Stimulated activated CD8-positive, alpha-beta memory T cell treated with anti-CD3 and anti-CD28 coated beads, Interleukin-4, amount 100 ng/mL, for 24 hours (primary cell): ENCODE measurements at places on chromosomes 7 and 10.

DNA sequence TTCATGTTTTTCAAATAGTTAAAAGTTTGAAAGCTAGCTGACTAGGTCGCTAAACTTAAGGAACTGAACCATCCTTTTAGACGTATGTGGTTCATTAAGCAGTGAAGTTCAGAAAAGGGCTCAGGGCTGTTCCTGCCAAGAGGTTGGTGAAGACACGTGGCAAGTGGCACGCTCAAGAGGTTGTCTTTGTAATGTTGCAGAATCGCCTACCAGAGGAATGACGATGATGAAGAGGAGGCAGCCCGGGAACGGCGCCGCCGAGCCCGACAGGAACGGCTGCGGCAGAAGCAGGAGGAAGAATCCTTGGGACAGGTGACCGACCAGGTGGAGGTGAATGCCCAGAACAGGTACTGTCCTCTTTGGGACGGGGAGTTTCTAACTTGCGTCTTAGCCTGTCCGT is 57.8 kb upstream of the AGBL3 start:
- no peak for DNase-seq

DNA sequence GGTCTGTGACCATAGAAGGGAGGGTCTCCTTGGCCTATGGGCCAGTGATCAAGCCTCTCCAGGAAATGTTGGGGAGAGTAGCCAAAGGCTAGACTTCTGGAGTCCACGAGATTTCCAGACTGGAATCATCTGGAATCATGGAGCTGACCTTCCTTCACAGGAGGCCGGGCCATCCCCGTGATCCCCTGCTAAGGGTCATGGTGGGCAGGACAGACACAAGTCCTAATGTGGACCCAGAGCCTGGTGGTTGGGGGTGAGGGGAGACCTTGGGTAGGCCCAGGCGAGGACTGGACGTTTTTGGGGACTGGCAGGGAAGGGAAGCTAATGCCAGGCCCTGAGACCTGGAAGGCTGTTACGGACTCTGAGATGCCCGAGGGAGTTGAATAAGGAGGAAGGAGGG is 9.8 kb upstream of the GRID1 start:
- no peak for DNase-seq

DNA sequence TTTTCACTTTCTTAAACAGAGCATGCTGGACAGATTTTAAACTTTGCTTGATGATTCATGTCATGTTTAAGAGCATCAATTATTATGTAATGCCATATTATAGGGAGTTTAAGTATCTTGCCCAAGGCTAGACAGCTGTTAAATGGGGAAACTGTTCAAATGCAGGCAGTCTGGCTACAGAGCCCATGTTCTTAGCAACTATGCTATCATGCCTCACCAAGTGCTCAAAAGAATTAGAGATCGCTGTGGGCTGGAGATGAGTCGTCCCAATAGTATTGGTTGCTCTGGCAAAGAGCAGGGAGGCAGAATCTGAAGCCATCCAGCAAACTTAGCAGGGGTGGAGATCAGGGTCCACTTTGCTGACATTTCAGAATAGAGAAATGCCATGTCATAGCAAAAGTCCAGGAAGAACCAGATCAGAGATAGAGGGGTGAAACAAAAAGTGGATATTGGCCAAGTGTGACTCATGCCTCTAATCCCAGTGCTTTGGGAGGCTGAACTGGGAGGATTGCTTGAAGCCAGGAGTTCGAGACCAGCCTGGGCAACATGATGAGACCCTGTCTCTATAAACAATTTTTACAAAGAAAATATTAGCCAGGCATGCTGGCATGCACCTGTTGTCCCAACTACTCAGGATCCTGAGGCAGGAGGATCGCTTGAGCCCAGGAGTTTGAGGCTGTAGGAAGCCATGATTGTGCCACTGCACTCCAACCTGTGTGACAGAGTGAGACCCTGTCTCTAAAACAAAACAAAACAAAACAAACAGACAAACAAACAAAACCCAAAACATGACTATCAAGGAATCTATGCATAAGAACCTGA is 57.8 kb downstream of the BAMBI start:
- no peak for DNase-seq

DNA sequence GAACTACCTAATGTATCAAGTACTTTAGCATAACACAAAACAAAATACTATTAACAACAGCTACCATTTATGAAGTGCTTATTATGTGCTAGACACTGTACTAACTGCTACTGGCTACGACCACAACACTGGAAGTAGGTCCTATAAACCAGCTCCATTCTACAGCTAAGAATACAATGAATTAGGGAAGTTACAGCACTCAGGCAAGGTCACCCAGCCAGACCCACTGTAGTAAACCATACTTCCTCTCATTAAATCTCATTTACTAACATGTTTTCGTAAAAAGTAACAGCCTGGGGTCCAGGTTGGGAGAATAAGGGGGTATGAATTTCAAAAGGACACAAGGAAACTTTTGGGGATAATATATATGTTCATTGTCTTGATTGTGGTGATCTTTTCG is 25.4 kb downstream of the NAPEPLD start:
- DNase-seq = no peak

DNA sequence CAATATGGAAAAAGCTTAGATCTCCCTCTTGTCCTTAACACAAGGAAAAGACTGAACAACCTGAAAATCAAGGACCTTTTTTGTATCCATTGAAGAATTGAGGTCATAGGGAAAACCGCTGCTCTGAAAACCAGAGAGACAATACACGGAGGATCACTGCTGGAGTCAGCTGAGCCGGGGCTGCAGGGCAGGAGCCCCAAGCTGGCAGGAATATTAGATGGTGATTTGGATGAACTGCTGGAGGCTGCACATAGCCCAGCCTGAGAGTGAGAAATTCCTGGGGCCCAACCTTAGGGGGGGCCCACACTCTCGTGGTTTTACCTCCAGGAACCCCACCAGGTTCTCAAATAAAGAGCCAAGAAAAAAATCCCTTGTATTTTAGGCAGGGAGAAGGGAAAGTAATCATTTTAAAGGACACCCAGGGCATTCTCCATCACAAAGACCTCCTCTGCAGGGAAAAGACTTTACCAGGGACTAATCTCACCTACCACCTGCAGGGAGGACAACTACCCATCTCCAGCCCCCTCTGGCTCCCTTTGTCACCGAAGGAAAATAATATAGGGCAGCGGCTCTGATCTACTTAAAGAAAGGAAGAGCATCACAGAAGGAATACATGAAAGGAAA is 55.4 kb upstream of the RNF32 start:
- DNase-seq = no peak

GRCh38 chr10:122474131-122474818 is 12.9 kb downstream of the HTRA1 start:
- no peak for DNase-seq

DNA sequence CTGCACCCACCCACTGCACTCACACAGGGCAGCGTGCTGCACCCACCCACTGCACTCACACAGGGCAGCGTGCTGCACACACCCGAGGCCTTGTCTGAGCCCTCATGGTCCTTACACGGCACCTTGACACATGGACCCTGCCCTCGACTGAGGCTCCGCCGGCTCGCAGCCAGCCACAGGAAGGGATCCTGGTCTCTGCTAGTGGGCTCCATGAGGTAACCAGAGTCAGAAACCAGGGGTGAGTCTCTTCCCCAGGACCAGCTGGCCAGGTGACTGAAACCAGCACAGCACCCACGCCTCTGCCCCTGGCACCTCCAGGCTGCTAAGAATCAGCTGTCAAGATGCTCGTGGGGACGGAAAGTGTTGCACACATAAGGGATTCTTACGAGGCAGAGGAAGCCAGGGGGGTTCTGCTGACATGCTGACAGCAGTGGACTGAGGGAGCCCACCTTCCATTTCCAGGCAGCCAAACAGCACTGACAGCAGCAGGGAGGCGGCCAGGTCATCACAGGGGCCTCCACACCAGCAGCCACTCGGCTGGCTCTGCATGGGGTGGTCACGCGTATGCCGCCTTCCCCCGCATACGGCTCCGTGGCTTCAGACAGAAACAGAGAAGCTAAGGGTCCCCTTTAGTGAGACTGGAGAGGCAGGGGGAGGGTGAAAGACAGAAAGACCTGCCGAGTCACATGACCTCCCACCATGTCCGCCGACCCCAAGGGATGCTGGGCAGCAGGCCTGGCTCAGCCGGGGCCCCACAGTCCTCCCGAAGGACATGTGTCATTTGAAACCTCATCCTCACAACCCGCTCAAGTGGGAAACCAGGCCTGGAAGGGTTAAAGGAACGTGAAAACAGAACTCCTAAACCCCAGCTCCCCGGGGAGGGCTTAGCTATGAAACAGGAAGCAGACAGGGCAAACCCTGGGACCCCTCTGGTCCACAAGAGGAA is 34.2 kb downstream of the GPER1 start:
- no peak for DNase-seq

DNA sequence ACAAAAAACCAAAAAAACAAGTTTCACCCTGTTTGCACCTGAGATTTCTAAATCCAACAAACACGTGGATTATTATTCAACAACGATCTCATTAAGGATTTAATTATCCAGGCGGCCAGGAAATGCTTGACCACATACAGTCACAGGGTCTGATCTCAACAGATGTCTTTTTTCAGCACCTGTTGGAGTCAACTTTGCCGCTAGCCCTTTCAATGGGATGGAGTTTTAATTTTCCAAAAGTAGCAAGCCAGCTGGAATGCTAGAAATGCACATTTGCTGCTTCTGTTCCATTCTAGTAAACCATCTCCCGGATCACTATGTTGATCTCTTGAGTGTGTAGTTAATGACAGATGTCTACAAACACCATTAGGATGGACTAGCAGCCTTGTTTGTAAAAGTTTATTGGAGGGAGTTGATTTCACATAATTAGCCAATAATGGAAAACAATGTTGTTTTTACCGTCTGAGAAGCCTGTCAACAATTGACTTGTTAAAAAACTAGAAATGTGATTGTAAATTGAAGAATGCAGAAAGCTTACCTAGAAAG is 64.2 kb upstream of the DKK1 start:
- no peak for DNase-seq

- no peak for DNase-seq
These were observed 56.9 kb downstream of the NOD1 start for GRCh38 chr7:30421647-30422196.

- no peak for DNase-seq
These were observed 517.4 kb downstream of the PARD3 start for GRCh38 chr10:34297541-34298345.

DNA sequence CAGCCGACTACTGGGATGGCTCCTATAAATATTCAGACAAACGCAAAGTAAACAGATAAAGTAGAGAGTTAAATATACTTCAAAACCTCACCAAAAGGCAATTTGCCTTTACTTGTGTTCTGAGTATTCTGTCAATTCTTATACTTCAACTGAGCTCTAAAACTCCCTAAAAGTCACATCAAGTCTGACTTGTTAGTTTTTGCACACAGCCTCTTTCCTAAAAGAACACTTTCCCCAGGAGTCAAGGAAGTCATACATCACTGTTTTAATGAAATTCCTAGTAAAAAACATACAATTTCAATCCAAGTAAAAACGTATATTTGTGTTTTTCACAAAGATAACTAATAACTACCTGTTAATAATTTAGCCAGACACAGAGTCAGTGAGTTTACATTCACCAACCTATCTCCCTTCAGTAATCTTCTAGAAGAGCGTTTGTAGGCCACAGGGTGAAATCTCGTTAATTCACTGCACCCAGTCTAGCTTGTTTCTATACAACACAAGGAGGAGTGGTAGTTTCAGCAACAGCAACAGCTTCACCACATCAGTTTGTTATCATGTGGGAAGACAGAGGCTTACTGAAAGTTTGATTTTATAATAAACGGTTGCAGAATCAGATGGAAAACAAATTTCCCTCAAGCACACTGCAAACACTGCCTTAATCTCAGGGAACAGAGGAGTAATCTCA is 2.7 kb downstream of the COBL start:
- DNase-seq = no peak

DNA sequence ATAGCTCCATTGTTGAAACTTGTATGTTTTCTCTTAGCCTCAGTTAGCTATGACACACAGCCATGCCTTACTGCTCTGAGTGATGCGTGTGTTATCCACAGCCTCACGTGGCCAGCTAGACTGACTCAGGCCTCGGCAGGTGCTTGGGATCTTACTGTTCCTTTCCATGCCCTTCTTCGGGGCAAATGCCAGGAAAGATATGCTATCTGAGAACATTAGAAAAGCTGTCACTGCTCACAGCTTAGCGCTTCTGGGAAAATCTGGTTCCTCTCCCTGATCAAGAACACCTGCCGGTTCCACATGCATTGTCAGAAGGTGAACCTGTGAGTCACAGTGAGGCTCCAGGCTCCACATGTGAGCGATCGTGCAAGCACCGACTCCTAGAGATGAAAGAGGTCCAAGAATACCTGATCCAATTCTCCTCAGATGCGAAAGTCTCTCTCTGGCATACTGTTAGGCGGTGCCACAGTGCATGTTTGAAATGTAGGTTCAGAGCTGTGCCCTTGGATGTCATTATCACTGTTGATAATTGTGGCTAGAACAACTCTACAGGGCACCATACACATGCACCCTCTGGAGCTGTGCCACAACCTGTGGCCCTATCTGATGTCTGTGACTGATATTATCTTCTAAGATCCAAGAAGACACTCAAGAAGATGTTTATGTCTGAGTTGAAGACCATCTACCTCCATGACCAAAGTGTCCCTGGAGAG is 247.8 kb upstream of the IGFBP3 start:
- DNase-seq = no peak

DNA sequence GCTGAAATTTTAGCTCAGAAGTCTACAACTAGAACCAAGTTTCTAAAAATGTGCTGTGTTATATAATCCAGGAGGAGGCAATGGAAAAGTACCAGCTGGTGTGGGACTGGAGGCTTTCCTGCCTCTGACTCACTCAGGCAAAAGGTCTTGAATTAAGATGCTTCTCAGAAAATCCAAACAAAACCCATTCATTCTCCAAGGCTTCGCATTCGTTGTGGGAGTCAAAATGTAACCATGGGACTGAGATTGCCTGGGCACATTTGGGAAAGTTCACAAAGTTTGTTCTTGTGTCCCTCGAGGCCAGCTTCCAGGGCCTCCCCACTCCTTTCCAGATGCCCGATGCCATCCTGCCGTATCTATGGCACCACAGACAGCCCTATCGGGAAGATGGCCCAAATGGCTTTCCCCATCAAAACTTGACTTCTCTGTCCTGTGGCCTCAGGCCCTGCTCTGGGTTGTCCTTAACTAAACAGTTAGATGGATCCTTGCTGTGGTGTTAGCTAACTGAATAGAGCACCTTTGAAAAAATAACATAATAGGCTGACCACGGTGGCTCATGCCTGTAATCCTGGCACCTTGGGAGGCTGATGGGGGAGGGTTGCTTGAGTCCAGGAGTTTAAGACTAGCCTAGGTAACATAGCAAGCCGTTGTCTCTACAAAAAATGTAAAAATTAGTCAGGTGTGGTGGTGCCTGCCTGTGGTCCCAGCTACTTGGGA is 180.5 kb downstream of the PFKFB3 start:
- no peak for DNase-seq

GRCh38 chr7:74372511-74373111 is 81.1 kb upstream of the GTF2IRD1 start:
- no peak for DNase-seq
